ENCODE measurements at places on chromosomes 3 and 15.

GRCh38 chr3:63202529-63202928 lies 75.6 kb upstream of the SYNPR start:
- no peak for DNase-seq

DNA sequence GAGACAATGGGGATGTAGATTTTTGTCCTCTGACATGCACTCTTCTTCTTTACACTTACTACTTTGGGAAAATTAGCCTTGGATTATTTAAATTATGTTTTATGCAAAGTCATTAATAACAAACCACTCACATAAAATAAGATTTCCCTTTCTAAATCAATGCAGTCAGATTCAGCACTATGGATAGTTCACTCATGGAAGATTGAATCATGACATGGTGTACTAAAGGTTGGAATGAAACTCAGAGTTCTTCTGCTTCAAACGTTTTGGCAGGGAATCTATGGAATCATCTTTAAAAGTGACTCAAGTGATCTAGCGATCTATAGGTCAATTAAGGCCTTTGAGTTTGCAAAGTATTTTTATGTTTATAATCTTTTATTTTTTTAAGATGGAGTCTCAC lies 154.3 kb downstream of the KCNMB2 start:
- no peak for DNase-seq

- DNase-seq: no peak
Observed at GRCh38 chr3:154540950-154541604, 111.1 kb upstream of the GPR149 start.

DNA sequence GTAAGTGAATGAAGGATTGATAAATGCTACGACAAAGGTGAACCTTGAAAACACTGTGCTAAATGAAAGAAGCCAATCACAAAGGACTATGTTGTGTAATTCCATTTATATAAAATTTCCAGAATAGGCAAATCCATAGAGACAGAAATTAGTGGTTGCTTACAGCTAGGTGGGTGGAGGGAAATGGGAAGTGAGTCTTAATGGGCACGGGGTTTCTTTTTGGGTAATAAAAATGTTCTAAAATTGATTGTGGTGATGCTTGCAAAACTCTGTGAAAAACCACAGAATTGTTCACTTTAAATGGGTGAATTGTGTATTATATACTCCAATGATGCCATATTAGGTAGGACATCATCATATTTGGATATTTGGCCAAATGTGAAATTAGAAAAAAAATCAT lies 20.9 kb upstream of the TEX9 start:
- DNase-seq: no peak

DNA sequence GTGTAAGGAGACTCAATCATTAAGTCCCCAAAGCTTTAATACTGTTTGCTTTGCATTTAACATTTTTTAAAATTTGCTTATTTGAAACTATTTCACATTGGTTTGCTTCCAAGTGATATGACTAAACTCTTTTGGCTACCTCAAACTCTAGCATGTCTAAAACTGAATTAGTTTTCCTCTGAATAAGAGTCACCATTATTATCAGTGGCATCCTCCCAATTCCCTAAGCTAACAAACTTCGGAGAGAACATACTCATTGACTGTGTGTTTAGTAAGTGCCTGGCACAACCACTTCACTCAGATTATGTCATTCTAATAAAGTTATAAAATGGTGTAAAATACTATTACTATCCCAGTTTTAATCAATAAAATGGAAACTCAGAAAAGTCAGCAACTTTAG lies 21.9 kb downstream of the ATOSA start:
- DNase-seq: no peak
